Right forelimb (tissue), 1 donor: ENCODE measurements at places on chromosomes 3 and 15.
A peak's percentile ranks its signal among the peaks of the same experiment; 100 is the strongest.

DNA sequence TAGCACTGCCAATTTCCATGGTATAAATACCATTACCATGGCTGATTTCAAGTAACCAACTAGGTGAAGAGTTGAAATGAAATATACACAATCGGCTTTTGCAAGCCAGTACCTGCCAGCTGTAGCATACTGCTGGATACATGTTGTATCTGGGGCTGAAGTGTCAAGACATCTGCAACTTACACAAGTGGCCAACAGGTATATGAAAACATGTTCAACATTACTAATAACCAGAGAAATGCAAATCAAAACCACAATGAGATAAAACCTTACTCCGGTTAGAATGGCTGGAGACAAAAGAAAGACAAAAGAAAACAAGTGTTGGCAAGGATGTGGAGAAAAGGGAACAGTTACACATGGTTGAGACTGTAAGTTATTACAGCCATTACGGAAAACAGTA is 11.6 kb downstream of the ATOSA start:
- no peak for DNase-seq

DNA sequence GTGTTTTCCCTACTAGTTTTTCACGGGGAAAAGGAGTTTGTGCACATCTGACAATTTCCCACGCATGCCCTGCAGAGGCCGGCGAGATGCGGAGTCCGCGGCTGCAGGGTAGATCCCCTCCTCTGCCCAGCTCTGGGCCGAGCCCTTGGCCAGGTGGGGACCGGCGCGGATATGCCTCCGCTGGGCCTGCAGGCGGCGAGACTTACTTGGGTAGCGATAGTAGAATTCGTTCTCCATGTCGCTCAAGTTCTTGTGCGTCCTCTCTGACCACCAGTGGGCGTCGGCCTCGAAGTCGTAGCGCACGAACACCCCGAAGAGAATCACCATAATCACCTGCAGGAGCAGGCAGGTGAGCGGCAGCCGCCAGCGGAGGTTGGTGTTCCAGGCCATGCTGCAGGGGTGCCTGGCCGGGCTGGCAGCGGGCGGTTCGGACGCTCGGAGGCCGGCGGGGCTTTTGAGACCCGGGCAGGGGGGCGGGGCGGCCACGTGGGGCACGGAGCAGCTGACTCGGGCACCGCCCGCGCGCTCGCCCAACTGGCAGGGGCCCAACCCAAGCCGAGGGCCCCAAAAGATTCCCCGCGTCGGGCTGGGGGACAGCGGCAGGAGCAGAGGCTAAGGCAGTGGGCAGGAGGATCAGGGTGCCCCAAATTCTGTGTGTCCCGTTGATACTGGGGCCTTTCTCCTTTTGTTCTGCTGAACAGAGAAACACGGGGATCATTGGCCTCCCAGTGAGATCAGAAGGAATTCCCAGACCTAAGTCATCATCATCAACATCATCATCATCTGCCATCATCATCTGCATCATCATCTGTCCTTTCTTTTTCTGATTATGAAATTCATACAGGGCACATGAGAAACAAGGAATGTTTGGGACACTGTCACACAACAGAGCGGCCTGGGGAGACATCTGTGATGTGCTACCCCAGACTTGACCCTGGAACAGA is at the start of gene RHCG:
Gene RHCG, minus strand, starts transcription at position 429 of the 944 bp plus-strand sequence. Its CDS starts 39 bp downstream, at position 390.
- no peak for DNase-seq

DNA sequence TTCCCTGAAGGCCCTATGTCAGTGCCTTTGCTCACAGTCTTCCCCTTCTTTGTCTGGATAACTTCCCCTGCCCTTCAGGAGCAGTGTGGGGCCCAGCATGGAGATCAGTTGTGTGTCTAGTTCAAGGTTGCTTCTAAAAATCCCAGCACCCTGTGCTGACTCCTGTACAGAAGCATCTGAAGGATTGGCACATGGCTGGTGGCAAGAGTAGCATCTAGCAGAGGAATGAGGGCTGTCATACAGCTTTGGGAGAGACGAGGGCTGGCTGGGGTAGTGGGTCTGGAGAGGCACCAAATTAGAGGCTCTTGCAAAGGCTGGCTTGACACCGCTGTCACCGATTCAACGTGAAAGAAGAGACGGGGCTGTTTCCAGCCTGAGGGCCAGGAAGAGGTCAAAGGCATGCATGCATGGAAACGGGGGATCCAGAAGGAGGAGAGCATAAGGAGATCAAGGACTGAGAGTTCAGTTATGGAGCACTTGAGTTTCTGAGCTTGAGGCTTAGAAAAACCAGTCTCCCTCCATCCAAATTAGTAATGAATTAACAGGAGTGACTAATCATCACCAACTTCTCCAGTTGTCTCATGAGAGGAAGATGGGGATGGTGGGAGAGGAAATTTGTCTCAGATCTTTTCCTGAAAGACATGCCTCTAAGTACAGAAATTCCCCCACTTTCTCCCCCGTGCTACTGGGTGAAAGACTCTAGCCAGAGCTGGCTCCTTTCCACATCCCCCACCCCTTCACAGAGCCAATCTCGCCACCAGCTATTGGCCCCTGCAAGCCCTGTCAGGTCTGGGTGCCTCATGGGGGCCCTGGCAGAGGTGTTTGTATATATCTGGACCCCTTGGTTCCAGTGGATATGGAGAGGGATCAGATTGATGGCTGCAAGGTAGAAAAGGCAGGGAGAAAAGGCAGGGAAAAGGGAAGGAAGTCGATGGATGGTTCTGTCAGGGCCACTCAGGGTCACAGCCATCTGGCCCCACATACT is 45.9 kb downstream of the SLCO2A1 start:
- peak; percentile 30 for DNase-seq

DNA sequence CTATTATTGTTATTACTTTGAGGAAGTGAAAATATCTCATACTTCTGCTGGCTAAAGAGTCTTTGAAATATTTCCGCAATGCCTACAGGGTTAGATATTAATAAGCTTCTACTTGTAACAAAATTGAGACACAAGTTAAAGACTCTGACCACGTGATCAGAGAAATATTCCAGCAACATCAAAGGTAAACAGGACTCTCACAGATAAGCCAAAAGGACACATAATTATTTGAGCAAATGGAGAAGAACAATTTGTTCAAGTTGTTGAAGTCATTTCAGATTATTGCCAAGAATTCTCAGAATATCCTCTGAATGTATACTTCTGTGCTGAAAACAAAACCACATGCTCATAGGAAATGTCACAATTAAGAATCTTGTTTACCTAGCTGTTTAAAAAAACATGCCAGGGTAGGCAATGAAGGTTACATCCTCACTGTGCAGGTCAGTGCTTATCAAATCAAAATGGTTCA is 225.8 kb upstream of the ALCAM start:
- no peak for DNase-seq

DNA sequence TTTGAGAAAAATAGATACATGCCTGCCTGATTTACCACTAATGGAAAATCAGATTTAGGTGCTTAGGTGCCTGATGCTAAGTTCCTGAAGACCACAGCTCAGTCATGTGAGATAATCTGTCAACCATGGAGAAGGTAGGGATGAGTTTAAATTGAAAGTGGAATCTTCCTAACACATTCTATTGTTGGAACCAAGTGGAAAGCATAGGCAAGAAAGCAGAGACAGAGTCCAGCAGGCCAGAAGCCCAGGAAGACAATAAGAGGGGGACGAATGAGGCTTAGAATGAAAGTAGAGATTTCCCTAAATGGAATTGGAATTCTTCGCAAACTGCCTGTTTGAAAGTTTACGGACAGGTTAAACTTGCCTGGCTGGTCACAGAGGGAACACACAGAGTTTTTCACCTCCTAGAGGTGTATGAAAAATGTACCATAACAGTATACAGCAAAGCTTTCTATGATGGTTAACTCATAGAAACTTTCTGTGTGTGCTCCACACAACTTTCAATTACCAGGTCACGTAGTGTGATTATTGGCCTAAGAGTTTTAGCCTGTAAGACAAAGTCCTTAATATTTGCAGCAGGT is 453.8 kb upstream of the KCNMB2 start:
- no peak for DNase-seq

DNA sequence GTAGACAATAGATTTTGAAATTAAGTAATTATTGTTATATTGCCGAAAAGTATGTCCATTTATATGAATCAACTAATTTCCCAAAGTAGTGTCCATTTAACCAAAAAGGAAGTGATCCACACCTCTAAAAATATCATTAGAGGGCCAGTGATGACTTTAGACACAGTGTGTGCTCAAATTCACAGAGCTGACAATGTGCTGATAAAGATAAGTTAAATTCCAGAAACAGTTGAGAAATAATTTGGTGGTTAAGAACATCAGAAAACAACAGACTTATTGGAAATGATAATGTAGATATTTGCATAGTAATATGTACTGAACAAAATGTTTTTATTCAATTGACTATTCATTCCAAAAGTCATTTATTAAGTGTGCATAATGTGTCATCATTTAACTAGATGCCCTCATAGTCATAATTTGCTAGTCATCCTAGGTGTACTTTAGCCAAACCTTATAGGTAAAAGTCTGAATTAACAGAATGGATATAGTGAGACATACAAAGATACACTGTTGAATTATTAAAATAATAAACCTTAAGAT is 230.2 kb upstream of the ADAMTS9 start:
- no peak for DNase-seq

DNA sequence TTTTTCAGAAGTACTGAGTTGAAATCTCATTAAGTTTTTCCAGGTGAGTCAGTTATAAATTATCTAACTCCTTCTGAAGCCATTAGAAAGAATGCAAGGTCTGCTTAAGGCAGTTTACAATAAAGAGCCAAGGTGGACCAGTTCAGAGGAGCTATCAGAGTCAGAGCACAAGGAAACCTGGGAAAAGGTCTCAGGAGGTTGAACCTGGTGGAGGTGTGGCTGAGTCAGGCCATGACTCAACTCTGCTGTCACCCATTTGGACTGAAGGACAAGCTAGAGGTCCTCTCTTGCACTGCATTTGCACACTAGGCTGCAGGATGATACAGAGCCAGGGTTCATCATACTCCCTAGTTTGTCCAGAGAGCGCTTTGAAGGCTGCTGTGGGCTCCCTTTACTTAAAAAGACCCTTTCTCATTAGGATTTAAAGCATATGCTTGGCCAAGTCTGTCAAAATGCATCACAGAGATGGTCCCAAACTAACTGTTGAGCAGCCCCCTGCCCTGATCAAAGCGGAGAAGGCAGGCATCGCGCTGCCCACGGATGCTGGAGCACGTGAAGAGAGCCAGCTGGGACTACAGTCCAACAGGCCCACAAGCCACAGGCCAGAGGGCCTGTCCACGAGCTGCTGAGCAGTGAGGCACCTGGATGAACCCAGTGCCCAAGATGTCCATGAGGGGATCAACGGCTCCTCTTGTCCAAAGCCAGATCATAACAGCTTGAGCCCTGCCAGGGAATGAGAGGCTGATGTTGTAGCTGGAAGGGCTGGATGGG is 26.0 kb upstream of the MRPS22 start:
- no peak for DNase-seq

- no peak for DNase-seq
Measured at GRCh38 chr3:154060238-154061000, 60.8 kb upstream of the ARHGEF26 start.
